ENCODE measurements at places on chromosomes 11 and 22. TPM values are rescaled to one million over a fixed set of nuclear protein-coding genes. Genes with fewer than 3 reads are reported as not detected.

The LTBP3 gene
- 27.3 TPM for total RNA-seq

The VPREB1 gene
- not detected for total RNA-seq

The LRP4 gene
- total RNA-seq, result 1.3 TPM

The TRIM6 gene
- total RNA-seq, result 1.7 TPM

The OR8B12 gene
- not detected for total RNA-seq

The TEX12 gene
- total RNA-seq, result not detected

The SAA4 gene
- total RNA-seq, result not detected

The LYVE1 gene
- total RNA-seq, result not detected

The ANGPTL5 gene
- not detected for total RNA-seq

The CD3G gene
- not detected for total RNA-seq

The PPP2R5B gene
- total RNA-seq, result 19.2 TPM

The SCN4B gene
- not detected for total RNA-seq
